ENCODE measurements at places on chromosomes 12 and 14.

DNA sequence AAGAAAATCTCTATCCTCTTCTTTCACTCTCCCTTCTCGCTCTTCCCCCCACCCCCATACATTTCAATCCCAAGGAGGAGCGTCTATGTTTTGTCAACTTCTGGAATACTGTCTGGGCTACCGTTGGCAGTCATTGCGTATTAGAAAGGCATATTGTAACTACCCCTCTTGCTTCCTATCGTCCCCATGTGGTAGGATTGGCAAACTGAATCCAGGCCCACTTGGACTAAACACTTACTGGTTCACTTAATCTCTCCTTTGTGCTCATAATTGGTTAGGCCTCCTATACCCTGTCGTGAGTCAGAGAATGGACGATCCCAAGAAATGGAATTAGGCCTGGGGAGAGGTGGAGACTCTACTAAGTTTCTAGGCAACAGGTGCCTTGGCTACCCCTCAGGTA, 68.8 kb upstream of the SLC8A3 start:
- DNase-seq = no peak

DNA sequence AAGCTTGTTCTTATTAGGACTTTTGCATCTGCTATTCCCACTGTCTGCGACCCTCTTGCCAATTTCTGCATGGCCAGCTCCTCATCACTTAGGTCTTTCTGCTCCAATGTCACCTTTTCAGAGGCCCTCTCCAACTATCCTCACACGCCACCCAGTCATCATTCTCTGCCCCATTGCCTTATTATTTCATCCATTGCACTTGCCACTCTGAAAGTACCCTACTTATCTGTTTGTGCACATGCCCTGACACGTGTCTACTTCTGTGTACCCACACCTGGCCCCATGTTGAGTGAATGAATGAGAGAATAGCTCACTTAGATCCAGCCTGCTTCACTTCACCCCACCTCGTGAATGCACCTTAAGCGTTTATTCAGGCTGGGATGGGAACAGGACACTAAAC, 218.7 kb upstream of the TBX3 start:
- peak; percentile 93 for DNase-seq

DNA sequence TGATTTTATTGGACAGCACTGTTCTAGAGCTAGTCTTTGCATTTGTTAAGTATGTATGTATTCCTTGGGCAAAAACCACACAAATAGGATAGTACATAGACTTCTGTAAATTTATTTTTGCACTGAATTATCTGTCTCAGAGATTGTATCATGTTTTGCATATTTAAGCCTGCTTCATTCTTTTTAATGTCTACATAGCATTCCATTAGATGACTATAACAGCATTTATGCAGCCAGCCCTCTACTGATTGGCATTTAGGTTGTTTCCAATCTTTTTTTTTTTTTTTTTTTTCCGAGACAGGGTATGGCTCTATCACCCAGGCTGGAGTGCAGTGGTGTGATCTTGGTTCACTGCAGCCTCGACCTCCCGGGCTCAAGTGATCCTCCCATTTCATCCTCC, 34.5 kb downstream of the SYNDIG1L start:
- no peak for DNase-seq

DNA sequence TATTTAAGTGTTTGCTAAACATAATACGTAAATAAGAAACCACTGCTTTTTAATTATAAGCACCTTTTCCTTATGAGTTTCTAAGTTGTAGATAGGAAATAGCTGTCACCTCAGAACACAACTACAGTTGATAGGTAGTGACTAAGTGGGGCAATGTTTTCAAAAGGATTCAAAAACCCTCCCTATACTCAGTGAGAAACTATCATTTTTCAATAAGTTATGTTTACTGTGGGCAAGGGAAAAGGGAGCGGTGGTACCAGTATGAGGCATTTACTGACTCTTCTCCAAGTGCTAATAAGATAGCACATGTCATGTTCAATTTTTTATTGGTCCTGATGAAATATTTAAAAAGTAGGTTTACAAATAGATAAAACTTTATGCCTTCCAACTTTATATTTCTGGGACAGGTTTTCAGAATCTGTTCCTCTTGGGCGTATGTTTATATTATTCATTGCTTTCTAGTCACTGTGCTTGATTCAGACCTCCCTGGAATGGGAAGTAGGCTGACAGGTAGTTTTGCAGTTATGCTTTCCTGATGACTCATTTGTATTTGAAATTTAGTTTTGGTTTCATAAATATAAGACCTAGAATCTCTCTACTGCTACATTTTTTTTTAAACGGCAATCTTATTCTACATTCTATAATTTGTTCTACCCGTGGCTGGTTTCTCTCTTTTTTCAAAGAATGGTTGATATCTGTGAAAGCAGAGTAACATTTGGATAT, 153.1 kb downstream of the TMEM117 start:
- no peak for DNase-seq

DNA sequence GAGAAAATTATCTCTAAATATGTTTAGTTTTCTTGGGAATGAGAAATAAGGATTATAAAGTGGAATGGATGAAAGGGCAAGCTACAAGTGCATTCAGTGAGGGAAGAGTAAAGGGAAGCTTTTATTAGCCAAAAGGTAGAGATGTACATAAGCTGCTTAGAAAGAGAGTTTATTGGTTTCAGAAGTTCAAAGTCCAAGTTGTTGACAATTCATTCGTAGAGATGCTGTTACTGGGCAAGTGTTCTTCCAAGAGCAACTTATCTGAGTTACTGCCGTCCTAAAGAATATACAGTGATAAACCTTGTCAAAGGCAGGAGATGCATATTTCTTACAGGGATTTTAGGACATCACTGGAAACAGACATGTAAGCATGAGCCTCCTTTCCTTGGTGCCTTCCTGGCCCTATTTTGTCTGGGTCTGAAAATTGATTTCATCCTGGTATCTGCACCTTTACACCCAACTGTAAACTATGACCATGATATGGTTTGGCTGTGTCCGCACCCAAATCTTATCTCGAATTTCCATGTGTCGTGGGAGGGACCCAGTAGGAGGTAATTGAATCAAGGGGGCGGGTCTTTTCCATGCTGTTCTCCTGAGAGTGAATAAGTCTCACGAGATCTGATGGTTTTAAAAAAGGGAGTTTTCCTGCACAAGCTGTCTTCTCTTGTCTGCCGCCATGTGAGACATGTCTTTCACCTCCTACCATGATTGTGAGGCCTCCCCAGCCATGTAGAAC, 46.8 kb downstream of the TRMT5 start:
- no peak for DNase-seq

- DNase-seq = peak; percentile 10
Measured at GRCh38 chr14:60974090-60974651, 6.7 kb downstream of the TRMT5 start.

GRCh38 chr14:92565040-92565717, 51.6 kb downstream of the RIN3 start:
- DNase-seq = no peak

- DNase-seq = no peak
Measured at GRCh38 chr12:53055471-53056266, 5.8 kb downstream of the TNS2 start.

DNA sequence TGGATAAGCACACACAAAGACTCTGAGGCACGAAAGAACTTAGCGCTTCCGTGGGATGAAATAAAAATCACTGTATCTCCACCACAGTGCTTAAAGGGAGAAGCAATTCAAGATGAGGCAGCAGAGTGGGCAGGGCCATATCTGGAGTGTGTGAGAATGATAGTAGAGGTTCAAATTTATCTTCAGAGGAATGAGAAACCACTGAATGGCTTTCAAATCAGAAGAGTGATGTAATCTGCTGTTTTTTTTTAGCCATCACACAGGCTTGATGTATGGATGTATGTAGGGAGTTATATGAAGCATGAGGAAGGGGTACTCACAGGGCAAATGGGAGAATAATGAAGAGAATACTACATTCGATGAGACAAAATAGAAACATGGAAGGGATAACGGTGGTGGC, 24.1 kb downstream of the MDGA2 start:
- DNase-seq = no peak

DNA sequence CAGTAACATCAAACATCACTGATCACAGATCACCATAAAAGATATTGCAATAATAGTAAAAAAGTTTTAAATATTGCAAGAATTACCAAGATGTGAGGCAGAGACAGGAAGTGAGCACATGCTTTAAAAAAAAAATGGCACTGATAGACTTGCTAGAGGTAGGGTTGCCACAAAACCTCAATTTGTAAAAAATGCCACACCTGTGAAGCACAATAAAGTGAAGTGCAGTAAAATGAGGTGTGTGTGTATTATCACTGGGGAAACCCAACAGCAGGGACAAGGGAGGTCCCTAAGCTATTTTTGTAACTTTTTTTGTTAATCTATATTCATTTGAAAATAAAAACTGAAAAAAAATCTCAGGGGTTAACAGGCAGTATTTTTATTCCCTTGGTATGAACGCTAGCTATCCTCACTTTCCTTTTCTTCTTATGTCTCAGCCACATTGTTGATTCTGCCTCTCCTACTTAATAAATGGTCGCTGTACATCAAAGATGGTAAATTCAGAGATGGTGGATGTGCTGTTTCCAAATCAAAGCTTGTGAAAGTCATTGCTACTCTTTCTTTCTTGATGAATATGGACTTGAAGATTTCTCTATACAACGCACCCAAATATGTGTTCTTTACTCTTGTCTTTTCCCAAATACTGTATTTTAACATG, 14.0 kb upstream of the KLRD1 start:
- no peak for DNase-seq

DNA sequence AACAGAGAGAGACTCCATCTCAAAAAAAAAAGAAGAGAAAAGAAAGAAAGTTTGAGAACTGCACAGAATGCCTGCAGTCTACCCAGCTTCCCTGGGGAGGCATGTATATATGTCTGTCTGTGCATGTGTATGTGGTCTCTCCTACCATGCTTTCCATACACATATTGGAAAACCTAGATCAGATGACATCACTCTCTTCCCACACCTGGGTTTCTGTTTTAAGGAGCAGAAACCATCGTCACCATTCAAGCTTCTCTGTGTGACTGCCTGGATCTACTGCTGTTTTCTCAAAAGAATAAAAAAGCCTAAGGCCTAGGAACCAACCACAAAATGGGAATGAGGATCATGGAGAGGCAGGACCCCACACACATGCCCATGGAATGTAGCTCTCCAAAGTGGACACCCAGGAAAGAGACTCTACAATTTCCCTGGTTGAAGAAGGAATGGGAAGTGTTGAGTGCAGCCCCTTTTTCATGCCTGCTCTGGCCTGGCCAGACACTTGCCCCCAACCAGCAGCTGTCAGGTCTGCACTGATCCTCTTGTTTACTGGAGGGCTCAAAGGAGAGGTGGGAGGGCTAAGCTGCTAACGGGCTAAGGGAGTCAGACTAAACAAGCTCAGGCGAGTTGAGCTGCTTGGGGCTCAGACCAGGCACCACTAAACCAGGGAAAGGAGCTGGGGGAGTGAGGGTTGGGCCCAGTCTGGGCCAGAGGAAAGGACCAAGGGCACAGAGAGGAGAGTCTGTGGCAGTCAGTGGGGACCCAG, 7.7 kb upstream of the PCK2 start:
- no peak for DNase-seq

GRCh38 chr14:50139192-50139591, 22.8 kb upstream of the VCPKMT start:
- DNase-seq = no peak

DNA sequence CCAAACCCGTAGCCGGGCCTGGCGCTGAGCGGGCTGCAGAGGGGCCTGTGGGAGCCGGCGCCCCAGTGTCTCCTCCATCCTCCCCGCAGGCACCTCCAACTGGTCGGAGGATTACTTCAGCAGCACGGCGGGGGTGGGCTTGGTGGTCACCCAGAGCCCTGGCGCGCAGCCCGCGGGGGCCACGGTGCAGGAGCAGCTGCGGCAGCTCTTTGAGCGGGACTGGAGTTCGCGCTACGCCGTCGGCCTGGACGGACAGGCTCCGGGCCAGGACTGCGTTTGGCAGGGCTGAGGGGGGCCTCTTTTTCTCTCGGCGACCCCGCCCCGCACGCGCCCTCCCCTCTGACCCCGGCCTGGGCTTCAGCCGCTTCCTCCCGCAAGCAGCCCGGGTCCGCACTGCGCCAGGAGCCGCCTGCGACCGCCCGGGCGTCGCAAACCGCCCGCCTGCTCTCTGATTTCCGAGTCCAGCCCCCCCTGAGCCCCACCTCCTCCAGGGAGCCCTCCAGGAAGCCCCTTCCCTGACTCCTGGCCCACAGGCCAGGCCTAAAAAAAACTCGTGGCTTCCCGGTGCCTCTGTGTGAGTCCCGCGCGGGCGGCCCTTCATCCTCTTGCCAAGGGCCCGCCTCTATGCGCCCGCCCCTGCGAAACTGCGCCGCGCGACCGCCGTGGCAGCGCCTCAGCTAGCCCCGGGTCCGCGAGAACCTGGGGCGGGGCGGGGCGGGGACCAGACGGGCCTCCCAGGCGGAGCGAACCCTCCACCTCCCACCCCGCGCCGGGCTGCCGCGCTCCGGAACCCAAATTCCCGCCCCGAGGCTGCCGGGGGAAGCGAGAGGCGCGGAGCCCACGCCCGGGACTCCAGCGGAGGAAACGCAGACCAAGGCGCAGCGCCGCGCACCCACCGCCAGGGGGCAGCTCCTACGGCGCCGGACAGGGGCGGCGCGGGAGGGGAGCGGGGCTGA, 8.3 kb downstream of the PLD4 start:
- DNase-seq = peak; percentile 83

- no peak for DNase-seq
Measured at GRCh38 chr14:38507299-38507698, 251.4 kb upstream of the CLEC14A start.
